Pons (tissue), 1 donor: ENCODE measurements at places on chromosomes 7 and 10.

- DNase-seq = no peak
These were observed 7.4 kb downstream of the SH3PXD2A start for GRCh38 chr10:103847909-103848468.

DNA sequence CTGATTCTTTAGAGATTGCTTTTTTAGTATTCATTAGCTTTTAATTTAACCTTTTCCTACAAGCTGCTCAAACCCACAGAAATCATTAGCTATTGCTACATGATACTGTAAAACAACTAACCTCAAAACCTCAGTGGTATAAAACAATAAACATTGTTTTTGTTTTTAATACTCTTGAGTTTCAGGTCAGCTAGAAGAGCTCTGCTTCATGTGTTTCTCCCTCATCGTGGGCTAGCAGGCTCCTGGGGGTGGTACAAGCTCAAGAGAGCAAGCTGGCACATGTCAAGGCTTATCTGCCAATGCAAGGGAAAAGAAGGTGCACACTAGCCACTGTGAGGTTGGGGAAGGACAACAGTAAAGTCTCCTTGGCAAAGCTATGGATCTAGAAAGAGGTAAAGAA lies 232.9 kb upstream of the PHF14 start:
- no peak for DNase-seq

DNA sequence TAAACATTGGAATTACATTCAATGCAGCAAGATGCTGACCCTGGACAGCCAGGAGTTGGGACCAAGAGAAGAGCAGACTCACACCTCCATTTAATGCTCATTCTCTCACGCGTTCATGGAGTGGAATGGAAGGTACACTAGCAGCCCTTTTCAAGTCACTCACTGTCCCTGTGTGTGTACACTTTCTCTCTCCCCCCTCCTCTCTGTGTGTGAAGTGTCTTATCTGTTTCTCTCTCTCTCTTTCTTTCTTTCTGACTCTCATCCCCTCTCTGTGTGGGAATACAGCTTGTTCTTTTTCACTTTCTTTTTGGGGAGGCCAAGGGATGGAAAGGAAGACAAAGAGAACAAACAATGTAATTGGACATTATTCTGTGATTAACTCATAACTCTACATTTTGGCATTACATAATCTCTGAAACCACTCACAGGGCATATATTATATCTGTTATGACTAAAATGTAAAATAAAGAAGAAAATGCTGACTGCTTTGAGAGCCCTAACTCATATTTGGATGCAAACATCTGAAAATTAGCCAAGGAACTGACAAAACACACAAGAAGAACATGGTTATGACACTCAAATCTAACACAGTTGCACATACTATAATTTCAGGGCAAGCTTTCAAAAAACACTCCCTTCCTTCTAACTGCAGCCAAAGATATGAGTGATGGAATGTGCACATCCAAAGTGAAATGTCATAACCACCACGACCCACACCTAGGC lies 188.8 kb downstream of the PARD3 start:
- DNase-seq = no peak

DNA sequence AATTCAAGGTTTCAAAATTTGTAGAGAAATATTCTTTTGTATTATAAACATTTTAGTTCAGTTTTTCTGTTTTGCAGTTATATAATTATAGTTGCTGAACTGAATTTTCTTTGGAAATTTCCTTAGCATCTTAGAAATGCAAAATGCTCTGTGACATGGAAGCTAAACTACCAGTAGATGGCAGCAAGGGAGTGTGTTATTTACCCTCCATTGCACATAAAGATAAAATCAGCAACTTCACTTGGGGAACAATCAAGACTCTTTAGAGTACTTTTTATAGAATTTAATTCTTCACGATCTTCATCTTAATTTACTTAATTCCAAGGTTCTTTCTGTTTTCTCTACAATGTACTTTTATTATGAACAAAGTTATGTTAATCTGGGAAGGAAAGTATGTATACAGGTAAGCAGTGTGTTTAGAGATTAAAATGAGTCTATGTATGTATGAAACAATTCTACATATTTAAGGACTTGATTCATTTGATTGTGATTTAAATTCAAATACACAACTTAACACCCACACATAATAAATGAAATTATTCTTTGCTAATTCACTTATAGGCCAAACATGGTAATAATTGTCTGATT lies 404.2 kb downstream of the THSD7A start:
- DNase-seq = peak; percentile 80

- DNase-seq = no peak
These were observed 58.9 kb upstream of the NCAPG2 start for GRCh38 chr7:158763454-158764033.

DNA sequence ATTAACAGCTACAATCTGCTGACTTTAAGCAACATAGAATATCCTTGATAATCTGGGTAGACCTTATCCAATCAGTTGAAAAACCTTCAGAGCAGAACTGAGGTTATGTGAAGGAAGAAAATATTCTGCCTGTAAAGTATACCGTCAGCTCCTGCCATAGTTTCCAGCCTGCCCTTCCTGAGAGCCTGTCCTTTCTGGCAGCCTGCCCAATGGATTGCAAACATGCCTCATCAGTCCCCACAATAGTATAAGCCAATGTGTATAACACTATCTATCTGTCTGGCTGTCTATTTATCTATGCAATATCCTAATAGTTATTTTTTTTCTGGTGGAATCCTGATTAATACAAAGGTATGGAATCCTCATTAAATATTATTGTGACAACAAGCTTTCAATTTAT lies 489.2 kb upstream of the KCND2 start:
- no peak for DNase-seq

GRCh38 chr10:96671211-96671890 lies 49.0 kb downstream of the PIK3AP1 start:
- DNase-seq = no peak

GRCh38 chr10:104054430-104054829 lies 31.2 kb downstream of the COL17A1 start:
- no peak for DNase-seq

DNA sequence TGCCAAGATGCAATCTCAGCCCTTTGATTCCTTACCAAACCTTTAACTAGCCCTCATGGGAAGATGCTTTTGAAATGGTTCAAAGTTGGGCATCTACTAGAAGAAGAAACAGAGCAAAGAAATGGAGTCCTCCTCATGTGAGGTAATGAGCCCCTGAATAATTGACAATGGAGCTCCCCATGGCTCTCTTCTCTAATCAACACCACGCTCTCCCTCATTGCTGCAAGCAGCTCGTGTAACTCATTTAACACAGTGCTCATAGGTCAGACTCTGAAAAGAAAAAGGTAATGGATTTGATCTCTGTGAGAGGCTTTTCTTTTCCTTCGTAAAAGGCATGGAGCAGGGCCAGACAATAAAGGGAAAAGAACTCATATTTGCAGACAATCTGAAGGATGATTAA lies 312.8 kb downstream of the PHTF2 start:
- no peak for DNase-seq

DNA sequence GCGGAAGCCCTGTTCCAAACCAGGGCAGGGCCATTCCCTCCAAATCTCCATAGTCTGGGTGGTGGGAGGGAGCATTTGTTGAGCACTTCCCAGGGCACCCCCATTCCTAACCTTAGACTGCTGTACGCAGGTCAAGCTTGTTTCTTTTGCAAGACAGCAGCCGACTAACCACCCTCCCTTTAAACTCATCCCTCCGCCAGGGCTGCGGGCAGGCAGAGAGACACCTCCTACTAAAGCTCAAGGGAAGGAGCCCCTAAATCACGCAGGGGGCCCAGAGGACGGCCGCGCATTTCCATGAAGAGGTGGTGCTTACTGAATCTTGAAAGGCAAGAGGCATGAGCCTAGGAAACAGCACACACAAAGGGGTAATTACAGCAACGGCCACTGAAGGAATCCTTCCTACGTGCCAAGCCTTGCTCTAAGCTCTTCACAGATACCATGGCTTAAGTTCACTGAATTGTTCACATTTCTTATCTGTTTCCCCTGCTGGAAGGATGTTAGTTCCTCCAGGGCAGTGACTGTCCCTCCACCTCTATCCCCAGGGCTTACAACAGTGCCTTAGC lies 90.0 kb downstream of the PROSER2 start:
- DNase-seq = no peak

DNA sequence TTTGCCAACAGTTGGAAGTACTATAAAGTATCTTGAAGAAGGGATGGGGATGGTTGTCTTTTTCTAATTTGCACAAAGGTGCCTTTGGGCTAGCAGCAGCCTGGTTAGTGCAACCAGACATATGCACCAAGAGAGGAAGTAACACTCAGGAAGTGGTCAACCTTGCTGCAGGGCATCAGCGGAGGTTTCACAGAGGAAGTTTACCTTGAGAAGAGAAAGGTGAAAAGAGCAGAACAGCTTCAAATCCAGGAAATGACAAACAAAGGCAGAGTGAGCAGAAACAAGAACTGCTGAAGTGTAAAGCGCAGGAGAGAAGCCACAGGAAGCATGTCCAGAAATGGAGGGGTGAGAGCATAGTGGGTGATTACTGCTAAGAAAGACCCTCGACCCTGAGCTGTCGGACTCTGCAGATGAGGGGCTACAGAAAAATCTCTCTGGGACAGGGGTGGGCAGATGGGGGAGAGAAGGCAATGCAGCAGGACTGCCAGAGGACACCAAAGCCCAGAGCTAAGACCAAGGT lies 66.9 kb downstream of the STK17A start:
- peak; percentile 59 for DNase-seq

DNA sequence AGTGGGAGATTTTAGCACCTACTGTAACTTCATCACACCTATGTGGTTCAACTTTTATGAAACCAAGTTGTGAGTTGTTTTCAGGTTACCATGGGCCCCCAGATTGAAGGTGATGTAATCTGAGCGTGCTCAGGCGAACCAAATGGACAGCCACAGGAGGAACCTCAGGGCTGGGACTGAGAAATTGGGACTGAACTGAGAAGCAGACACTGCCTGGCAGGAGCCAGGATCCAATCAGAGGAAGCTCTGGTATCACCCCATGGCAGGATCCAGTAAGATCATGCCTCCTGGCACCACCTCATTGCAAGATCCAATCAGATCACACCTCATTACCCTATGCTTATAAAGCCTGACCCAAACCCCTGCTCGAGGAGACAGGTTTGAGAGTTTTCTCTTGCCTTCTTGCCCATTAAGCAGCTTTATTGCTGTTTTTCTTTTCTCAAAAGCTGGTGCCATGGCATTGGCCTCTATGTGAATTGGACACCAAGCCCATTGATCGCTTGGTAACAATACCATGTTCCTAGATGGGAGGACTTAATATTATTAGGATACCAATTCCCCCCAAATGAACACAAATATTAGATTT lies 43.2 kb upstream of the GDF10 start:
- no peak for DNase-seq

DNA sequence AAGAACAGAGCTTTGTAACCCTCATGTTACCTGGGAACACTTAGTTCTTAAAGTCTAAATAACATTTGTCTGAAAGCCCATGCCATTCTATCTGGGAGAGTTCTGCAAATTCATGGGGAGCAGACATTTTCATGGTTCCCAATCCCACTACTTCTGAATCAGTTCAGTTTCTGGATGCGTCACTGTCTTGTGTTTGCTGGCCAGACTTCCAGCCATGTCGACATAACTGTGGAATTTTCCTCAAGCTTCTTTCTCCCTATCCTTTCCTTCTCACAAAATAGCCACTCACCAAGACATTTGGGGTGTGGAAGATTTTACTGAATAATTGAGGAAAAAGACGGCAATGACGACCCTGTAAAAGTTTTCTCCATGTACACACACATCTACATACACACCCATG lies 272.5 kb downstream of the NEBL start:
- no peak for DNase-seq

DNA sequence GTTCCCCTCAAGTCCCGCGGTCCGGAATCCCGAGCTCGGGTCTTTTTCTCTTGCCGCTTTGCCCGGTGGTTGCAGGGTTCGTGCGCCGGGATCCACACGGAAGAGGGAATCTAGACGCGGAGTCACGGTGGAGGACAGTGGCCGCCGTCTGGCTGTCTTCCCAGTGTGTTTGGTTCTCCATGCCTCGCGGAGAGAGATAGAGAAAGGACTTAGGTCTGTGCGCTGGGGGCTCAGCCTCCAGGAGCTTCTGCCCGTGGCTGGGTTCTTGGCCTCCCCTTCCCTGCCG lies 1.6 kb downstream of the FFAR4 start:
- no peak for DNase-seq

- no peak for DNase-seq
These were observed 24.5 kb downstream of the OGDHL start for GRCh38 chr10:49737474-49738201.

DNA sequence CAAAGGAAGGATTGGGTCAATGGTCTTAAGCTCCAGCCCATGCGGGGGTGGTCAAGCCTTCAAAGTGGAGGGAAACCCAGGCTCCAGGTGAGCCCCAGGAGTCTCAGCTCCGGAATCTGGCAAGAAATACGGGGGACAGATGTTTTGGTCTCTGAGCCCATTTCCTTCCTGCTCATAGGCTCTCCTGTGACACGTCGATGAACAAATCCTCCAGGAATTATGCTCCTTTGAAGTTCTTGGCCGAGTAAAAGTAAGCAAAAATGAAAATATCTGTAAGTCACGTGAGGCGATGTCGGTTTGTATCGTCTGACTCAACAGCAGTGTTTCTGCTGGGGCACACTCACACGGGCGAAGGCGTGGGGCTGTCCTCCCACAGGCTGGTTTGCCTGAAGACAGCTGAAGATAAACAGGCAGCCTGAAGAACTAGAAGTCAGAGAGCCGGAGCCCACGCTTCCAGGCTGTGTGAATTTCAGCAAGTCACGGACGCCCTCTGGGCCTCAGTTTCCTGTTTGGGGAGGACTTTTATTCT lies 52.6 kb upstream of the SMNDC1 start:
- DNase-seq = no peak

DNA sequence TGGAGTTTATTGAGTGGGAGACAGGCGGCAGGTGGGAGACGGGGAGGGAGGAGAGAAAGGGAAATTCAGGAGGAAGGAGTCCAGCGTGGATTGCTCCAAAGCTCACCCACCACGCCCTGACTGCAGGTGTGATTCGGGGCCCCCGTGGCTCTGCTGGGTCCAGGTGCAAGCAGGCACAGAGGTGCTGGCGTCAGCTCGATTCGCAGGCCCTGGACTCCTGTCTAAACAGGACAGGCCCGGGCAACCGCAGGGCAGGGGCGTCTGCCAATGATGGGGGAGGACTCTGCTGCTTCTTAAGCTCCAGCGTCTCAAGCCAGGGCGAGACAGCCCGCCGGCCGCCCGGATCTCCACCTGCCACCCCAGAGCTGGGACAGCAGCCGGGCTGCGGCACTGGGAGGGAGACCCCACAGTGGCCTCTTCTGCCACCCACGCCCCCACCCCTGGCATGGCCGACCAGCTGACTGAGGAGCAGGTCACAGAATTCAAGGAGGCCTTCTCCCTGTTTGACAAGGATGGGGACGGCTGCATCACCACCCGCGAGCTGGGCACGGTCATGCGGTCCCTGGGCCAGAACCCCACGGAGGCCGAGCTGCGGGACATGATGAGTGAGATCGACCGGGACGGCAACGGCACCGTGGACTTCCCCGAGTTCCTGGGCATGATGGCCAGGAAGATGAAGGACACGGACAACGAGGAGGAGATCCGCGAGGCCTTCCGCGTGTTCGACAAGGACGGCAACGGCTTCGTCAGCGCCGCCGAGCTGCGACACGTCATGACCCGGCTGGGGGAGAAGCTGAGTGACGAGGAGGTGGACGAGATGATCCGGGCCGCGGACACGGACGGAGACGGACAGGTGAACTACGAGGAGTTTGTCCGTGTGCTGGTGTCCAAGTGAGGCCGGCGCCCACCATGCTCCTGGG lies at the start of gene CALML3:
Gene CALML3 (plus strand): TSS at position 321 of the 920 bp plus-strand sequence. CDS start 125 bp downstream, at position 446.
- DNase-seq = no peak
